ENCODE measurements at places on chromosomes 4 and X.

GRCh38 chr4:109801895-109802319, at the start of gene CFI:
CFI (minus strand) TSS chr4:109801999; CDS start chr4:109801971, 28 bp downstream.
- no peak for DNase-seq

DNA sequence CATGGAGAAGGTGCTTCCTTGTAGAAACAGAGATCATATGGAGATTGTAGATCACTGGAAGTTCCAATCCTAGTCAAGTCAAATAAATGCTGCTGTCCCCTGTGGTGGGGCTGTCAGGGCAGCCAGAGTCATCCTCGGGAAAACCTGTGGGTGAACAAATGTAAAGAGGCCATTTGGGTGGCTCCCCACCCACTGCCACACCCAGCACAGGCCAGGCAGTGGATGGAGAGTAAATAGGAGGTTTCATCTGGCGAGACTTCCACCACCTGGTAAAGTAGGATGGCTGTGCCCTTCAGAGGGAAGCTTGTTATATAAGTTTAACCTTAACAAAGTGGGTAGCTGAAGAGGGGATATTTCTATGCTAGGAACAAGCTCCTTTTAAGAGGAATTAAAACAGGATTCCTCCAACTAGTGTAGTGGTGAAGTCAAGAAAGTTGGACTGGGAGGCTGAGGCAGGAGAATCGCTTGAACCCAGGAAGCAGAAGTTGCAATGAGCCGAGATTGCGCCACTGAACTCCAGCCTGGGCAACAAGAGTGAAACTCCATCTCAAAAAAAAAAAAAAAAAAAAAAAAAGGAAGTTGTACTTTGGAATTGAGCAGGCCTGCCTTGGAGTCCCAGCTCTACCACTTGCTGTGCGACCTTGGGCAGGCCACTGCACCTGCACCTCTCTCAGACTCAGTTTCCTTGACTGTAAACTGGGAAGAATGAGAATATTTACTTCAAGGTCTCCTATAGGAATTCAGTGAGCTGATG, 273.7 kb downstream of the PTTG2 start:
- DNase-seq, result no peak

DNA sequence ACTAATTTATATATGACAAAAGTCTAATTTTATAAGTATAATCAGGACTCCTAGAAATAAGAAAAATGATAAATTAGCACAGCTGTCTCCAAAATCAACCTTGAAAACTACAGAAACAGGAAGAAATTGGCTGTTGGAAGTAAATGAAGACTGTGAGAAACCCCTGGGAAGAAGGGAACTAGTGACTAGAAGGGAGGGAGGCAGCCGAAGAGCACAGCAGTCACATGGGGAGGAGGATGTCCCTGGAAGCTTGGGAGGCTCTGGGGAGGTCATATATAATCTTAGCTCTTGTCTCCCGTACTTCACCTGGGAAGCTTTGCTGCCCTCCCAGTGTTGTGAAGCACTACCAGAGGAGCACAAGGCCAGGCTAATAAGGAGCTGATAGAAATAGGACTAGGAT, 8.9 kb upstream of the TMA16 start:
- DNase-seq, result no peak

DNA sequence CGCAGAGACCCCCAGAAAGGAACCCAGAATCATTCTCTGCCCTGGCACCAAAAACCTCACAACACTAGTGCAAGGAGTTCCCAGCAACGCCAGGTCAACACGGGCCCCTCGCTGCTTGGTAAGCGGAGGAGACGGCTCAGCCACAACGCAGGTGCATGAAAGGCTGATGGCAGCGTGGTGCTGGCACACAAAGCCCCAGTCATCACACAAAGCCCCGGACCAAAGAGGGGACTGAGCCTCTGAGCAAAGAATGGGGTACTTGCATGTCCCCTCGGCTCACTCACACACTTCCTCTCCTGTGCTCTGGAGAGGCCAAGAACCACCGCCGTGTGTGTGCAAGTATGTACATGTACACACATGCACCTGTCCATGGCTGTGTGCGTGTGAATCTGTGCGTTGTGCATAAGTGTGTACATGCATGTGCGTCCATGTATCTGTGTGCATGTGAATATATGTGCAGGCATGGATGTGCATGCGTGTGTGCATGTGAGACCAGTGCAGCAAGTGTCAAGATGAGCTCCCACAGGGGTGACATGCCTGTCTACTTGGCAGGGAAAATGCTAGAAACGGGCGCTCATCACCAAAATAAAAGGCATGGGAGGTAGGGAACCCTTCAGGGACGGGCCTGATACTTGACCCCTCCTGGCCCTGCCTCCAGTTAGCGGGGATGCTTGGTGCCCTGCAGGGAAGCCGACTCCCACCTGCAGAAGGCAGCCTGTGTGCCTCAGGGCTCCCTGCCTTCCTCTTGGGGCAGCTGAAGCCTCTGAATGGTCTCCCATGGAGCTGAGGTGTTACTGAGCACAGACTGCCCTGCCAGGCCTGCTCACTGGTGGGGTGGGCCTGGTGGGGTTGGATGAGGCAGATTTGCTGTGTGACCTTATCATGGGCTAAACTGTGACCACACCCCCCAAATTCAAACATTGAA, 60.4 kb downstream of the ZFYVE28 start:
- DNase-seq, result no peak

DNA sequence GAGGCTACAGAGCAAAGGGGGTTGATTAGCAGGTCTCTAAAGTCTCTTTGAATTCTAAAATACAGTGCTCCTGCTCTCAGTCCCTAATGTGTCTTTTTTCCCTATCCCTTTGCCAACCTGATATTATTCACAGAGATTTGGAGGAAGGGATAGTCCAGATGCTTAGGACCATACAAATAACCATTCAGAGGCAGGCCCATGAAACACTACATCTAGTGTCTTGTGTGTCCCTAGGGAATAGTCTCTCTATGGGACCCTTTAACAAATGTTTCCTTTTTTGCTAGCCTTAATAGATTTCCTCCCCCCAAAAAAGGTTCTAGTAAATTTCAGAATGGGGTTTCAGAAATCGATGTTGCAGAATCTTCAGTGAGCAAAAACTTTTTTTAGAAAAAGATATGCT, 1.7 kb downstream of the NR0B1 start:
- DNase-seq, result no peak

DNA sequence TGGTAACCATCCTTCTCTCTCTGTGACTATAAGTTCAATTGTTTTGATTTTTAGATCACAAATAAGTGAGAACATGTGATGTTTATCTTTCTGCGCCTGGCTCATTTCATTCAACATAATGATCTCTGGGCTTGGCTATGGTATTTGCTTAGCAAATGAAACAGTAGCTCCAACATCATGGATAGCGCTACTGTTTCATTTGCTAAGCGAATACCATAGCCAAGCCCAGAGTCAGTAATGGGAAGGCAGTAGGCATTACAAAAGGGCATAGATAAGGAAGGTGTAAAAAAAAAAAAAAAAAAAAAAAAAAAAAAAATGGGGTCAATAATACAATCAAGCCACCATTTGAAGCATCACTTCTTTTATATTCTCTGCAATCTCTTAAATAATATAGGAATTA, 469.0 kb upstream of the ATOH1 start:
- DNase-seq, result no peak

- DNase-seq, result no peak
Observed at GRCh38 chr4:42344749-42345148, 52.5 kb upstream of the SHISA3 start.

- DNase-seq, result no peak
Observed at GRCh38 chrX:47743504-47743903, 84.5 kb upstream of the UXT start.

DNA sequence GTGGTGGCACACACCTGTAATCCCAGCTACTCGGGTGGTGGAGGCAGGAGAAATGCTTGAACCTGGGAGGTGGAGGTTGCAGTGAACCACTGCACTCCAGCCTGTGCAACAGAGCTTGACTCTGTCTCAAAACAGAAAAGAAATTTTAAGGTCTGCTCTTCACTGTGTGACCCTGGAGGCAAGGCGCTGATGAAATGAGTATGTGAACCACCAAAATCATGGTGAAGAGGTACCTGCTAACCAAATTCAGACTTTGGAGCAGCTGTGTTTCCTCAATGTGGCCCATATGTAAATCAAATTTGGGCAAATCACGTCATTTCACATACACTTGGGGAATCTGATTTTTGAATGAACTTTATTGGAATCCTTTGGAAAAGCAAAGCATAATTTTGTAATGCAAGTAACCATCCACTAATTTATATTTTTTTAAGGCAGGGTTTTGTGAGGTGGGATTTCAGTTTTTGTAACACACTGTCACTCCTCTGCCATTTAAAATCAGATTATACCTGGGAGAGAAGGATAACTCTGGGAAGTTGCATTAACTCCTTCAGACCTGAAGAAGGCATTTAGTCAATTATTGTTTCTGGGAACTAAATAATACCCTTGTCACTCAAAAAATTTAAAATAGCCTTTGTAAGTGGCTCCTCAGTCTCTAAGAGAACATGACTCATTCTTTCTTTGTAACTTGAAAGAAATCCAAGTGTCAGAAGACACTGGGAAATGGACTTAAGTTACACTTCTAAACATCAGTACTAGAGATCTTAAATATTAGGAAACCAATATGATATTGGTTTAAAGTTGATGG, 24.0 kb downstream of the DOCK11 start:
- no peak for DNase-seq

DNA sequence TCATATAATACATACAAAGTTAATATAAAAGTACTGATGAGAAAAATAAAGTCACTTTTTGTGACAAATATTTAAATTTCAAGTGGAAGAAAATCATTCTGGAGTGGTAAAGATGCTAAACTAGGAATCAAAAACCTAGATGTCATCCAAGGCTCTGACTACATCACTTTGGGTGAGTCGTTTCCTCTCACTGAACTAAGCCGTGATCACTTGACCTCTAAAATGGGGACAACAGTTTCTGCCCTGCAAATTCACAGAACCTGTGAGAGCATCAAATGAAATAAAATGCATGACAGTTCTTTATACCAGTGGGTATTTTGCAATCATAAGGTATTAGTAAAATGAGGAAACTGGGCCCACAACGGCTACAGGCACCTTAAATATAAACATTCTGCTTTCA, 63.8 kb downstream of the PRDM5 start:
- no peak for DNase-seq

GRCh38 chr4:107736924-107737448, 17.0 kb upstream of the PAPSS1 start:
- DNase-seq, result no peak

GRCh38 chr4:87074121-87074488, 139.3 kb downstream of the AFF1 start:
- no peak for DNase-seq

GRCh38 chrX:66030505-66031317, 9.2 kb downstream of the VSIG4 start:
- no peak for DNase-seq

GRCh38 chr4:39227906-39228305, 45.6 kb downstream of the WDR19 start:
- no peak for DNase-seq

DNA sequence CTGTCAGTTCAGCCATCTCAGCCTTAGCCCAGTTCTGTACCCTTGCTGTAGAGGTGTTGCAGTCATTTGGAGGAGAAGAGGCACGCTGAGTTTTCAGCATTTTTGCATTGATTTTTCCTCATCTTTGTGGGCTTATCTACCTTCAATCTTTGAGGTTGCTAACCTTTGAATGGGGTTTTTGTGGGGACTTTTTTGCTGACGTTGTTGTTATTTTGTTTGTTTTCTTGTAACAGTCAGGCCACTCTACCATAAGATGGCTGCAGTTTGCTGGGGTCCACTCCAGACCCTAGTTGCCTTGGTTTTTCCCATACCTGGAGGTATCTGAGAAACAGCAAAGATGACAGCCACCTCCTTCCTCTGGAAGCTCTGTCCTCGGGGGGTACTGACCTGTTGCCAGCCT, 22.8 kb upstream of the TMEM271 start:
- DNase-seq, result no peak

GRCh38 chr4:183801457-183802165, 103.5 kb upstream of the STOX2 start:
- DNase-seq, result no peak

- no peak for DNase-seq
Observed at GRCh38 chr4:117512414-117512813, 427.0 kb upstream of the TRAM1L1 start.

DNA sequence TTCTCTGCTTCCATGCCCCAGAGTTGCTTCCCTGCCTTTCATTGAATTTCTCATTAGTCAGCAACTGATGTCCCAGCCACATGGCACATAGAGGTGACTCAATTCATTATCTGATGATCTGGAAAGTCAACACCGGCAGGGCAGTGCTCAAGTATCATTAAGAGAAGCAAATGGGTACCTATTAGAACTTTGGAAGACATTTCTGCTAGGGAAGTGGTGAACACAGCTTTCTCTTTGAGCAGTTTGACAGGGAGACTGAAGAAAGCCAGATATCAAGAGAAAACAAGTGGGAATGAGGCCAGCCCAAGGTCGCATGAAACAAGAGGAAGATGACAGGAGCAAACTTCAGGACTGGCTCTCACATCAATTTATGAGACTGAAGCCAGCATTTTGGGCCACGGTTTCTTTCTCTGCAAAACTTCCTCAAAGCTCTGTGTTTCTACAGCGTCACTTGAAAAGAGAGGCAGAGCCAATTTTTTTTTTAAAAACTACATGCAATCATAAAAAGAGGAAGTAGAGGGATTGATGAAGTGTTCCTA, 108.3 kb upstream of the RPS6KA3 start:
- DNase-seq, result no peak

DNA sequence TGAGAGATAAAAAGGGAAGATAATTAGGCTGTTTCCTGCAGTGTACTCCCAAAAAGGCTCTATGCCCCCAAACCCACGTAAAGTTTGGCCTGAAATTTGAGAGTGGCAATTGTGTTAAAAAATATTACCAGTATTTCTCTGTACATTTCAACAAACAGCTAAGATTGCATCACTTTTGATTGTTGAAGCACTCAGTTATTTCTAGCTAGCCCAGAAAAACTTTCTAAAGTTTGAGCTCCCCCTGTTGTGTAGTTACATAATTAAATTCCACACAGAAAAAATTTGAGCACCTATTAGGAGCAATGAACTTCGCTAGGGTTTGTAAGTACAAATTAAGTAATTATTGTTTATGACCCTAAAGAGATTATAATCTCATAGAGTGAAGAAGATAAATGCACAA, 109.4 kb downstream of the DLG3 start:
- no peak for DNase-seq

- no peak for DNase-seq
Observed at GRCh38 chr4:86950831-86951525, 16.2 kb downstream of the AFF1 start.

DNA sequence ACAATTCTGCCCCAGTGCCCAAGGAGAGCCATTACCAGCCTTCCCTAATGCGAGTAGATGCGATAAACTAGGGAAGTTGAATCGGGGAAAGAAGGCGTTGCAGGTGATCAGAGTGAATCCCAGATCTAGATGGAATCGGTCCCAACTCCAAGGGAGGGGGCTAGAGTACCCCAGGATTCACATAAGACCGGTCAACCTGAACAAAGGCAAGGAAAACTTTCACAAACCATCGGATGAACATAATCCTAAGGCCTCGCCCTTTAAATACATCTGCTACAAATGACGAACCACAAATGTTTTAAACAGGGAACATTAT, 11.2 kb upstream of the ZCCHC13 start:
- DNase-seq, result no peak

DNA sequence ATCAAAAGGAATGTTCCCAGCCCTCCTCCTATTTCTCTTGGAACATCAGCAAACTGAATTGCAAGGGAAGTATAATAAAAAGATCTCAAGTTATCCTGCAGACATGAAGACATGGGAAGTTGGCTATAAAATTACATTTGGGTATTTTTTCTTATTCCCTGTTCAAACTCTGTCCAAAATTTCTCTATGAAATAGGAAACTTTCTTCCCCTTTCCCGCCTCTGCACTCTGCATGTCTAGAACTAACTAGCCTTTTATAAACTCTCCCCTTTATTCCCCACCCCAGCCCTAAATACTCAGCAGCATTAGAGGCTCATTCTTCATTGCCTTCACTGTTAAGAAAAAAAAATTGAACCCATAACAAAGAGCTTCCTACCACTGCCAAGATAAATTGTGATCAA, 126.7 kb upstream of the EDNRA start:
- DNase-seq, result no peak

Data from NCI-H774 (cell line).